ENCODE measurements at places on chromosomes 1 and 21. TPM values are rescaled to one million over a fixed set of nuclear protein-coding genes. Genes with fewer than 3 reads are reported as not detected.

The HUNK gene
- 0.27 TPM for total RNA-seq

The OR2M3 gene
- total RNA-seq: not detected

- DNase-seq: no peak
Observed at GRCh38 chr21:31124010-31124409, 85.7 kb upstream of the KRTAP19-8 start.

The SLC2A5 gene
- not detected for total RNA-seq

- DNase-seq: no peak
Observed at GRCh38 chr1:84165601-84166000, 21.5 kb downstream of the PRKACB start.

DNA sequence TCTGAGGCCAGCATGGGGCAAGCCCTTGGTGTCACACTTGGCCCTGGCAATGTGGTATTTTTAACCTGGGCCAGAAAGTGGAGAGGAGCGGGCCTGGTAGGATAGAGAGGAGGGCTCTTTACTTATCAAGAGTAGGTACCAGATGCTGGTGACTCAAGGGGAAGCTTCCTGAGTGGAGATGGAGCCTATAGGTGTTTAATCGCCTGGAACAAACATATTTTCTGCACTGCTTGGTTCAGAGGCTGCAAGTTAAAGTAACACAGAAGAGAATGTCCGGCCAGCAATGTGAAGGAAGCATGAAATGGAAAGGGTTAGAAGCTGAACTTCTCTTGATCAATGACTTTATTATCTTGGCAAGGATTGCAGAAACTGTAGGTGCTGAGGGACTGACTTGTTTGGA is 74.3 kb downstream of the DDR2 start:
- no peak for DNase-seq

- DNase-seq: no peak
Observed at GRCh38 chr1:236834876-236835275, 39.8 kb downstream of the MTR start.

DNA sequence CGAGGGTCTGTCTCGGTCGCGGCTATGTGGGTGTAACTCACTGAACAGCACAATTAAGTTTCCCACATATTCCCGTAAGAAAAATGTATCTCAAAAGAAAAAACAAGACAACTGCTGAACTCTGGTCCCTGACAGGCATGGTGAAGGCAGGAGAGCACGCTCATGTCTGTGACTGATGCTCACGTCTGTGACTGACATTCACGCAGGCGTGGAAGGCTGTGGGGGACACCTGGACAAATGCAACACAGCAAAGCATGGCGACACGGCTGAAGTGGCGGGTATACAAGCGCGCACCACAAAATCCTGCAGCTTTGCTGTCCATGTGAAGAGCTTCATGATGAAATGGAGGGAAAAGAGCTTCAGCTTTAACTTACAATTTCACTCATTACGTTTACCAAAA is 6.0 kb downstream of the PTTG1IP start:
- no peak for DNase-seq

DNA sequence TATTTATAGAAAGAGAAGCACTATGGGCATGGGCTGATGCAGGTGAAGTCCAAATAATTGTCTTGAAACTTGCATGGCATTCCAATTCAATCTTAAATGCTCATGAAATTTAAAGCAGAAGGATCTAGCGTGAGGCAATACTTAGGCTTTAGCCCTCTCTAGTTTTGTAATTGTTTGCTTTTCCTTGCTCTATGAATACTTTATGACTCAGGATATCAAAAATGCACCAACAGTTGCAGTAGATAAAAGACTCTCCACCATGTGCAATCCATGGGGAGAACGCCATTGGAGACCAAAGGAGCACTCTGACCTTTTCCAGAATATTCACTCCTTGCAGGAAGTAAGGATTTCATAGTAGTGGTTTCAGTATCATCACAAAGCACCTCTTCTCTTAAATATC is 436.4 kb downstream of the LRRIQ3 start:
- DNase-seq: no peak

- no peak for DNase-seq
Observed at GRCh38 chr1:243956450-243956849, 94.6 kb upstream of the ZBTB18 start.

The APOBEC4 gene
- not detected for total RNA-seq

The ZMYM1 gene
- total RNA-seq: 6.8 TPM

The TBX15 gene
- total RNA-seq: not detected

DNA sequence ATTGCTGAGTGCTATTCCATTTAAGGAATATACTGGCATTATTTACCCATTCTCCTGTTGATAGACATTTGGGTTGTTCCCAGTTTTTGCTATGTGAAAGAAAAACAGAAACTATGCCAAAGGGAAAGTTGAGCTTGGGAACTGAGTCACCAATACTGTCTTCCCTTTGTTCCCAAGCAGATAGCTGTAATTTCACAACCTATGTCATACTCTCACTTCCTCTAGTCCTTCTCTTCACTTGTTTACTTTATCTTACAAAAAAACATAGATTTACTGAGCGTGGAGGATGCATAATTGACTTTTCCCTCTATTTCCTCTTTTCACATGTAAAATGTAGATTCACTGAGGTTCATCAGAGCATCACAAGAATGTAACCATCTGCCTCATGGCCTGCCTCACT is 32.4 kb upstream of the PGBD5 start:
- no peak for DNase-seq

- no peak for DNase-seq
Observed at GRCh38 chr1:207268337-207268736, 53.1 kb upstream of the CD55 start.
